Posterior cingulate gyrus (tissue), 11 donors: ENCODE measurements at places on chromosomes 7 and 10.

- DNase-seq, result peak; percentile 86
Measured at GRCh38 chr10:124680675-124681074, 63.5 kb downstream of the FAM53B start.

GRCh38 chr7:80481196-80481884 lies 30.5 kb downstream of the GNAT3 start:
- no peak for DNase-seq

DNA sequence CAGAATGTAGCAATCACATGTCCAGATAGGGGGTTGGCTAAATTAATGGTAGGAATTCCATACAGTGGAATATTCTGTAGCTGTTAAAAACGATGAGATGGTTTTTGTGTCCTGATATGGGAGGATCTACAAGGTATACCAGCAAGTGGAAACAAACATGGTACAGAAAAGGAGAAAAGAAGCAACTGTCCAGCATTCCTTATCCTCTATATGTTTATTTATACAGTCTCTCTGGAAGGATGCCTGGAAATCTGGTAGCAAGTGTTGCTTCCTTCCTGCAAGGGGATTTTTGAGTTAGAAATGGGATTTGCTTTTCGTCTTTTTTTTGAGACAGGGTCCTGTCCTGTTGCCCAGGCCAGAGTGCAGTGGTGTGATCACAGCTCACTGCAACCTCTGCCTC lies 19.3 kb downstream of the IL15RA start:
- DNase-seq, result no peak

DNA sequence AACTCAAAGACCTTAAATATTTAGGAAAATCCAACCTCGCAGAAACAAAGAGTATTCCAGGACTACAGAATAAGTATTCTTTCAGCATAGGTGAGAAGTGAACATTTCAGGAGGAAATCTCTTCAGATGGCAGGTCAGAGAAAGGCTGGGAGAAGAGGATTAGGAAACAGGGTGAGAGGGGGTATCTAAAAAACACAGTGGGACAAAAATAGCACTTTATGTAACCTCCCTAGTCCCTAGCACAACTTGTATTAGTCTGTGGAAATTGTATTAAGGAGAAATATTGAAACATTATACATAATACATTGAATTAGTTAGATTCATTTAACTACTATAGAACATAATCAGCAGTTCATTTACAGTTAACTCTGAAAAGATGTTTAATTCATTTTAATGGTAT lies 192.3 kb downstream of the CACNB2 start:
- DNase-seq, result no peak

DNA sequence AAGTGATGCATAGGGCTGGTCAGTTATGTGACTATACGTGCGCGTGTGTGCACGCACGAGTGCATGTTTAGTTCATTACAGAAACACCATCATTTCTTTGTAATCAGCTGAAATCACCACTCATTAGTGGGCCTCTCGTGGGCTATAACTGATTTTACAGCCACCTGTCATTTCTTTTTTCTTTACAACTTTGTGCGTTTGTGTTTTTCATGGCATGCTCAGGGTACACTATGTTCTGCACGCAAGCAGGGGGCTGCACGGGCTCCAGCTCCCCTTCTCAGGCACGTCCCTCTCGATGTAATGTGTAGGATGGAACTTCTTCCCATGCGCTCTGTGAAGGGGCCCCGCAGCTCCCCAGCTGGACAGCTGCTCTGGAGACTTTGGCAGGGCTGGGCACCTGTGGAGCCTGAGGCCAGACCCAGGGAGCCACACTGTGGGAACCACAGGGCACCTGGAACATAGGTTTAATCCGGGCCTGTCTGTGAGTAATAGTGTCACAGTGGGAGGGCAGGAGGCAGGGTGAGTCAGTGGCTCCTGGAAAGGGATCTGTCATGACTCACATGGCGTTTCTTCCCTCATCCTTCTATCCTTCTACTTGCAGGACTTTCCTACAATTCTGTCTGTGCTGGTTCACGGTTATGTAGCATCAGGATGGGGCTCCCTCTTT lies 4.9 kb downstream of the GCK start:
- DNase-seq, result no peak

DNA sequence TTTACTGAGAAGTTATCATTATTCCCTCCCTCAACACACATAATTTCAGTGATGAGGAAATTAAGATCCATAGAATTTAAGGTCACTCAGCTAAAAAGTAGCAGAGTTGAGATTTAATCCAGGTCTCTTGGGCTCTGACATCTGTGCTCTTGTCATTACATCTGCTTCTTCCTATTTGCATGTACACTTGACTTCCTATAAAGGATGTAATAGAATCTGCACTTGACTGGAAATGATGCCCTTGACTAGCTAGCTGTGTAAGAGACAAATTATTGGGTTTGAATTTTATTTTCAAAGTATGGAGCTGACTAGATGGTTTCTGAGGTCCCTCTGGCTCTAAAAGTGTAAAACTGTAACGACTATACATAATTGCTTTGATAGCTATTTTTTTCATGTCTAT lies 59.5 kb downstream of the AGK start:
- DNase-seq, result no peak

GRCh38 chr7:22990588-22990949 lies 23.4 kb downstream of the HYCC1 start:
- DNase-seq, result no peak

DNA sequence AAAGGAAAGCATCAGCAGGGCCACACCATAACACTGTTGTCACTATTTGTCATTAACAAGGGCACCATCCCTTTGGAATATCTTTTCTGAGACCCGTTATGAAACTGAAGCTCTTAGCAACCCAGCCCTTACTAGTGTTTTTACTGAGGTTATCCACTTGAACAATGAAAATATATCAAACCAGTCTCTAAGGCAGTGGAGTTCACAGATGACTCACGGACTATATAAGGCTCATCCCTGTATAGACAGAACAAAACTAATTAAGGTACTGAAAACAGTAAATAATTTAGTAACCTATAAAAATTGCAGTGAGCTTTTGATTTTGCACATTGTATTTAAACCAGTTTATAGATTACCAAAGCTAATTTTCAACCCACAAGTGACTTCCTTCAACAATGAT lies 196.0 kb downstream of the ELAPOR2 start:
- DNase-seq, result no peak

DNA sequence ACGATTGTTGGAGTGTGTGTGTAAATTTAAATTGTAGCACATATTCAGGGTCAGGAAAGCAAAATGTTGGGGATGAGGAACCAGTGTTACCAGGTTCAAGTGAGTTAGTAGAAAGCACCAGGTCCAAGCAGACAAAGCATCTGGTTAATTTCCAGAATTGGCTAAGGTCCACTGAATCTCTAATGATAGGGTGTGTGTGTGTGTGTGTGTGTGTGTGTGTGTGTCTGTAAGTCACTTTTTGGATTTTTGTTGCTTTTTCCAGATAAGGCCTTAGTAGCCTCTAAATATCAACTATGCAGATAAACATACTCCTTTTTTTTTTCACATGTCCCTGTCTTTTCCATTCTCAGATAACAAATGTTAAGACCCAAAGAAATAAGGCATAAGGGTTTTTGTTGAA lies 36.6 kb upstream of the FMC1 start:
- DNase-seq, result no peak

GRCh38 chr7:27367933-27368549 lies 125.4 kb downstream of the EVX1 start:
- no peak for DNase-seq

DNA sequence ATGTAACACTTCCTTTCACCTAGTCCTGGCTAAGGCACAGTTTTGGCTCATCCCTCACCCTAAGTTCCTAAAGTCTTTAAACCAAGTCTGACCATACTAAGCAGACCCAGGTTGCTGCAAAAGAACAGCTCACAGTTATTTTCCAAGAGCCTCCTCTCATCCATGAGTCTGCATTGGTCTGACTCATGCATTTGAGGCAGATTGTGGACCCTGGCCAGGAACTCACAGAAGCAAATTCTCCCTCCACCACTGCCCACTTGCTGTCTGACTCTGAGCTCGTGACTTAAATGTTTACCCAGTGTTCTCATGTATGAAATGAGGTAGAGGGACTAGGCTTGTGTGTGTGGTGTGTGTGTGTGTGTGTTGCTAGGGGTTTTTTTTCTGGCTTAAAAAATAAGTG lies 1272.8 kb downstream of the TYW1 start:
- DNase-seq, result peak; percentile 77

DNA sequence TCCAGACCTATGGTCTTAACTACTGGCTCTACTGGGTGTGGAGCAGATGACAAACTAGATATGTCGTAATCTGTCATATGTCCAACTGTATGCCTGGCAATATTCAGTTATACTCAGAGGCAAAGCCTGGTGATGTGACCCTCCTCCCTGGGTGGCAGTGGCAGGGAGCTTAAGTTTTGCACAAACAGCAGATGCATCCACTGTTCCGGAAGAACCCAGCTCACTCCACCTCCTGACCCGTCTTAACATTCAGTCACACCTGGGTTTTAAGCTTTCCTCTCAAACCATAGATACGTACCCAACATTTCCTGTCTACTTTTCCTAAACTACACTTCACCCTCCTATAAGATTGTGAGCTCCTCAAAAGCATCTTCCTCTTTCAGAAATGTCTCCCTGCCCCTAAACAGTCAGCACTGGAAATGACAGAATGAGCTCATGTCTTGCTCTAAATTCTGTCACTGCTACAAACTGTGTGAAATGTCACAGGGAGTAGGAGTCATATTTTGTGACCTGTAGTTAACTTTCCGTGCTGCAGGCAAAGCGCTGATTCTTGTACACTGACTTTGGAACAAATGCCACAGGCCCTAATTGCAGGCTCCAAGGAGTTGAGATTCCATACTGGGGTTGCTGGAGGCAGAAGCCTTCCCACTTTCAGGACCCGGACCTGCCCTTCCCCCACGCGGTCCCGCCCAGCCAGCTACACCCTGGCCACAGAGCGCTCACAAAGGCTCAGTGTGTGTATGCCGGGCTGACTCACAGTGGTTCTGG lies 23.9 kb downstream of the SCD start:
- DNase-seq, result peak; percentile 76

DNA sequence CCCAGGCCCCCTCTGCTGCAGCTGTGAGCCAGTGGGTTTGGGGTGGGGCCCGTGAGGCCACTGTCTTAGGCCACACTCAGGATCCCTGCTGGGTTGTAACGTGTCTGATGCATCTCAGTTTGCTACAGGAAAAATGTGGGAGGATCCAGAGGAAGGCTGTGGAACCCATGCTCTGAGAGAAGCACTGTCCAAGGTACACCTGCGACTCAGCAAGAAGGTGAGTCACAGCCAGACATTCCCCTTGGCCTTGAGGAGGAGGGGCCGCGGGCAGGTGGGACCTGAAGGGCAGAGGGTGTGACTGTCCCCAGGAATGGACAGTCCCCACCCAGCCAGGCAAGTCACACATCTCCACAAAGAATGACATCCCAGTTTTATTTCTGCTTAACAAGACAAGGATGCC lies 27.8 kb upstream of the C10orf120 start:
- DNase-seq, result no peak

GRCh38 chr10:59362144-59362958 lies at the start of gene FAM13C:
Gene FAM13C (minus strand): TSS chr10:59362549. CDS start chr10:59362460, 89 bp downstream.
- peak; percentile 94 for DNase-seq

GRCh38 chr10:124030492-124031110 lies 62.8 kb downstream of the CHST15 start:
- DNase-seq, result no peak

- no peak for DNase-seq
Measured at GRCh38 chr10:112799726-112800510, 150.1 kb upstream of the TCF7L2 start.

GRCh38 chr10:97718178-97718577 lies 4.6 kb downstream of the MARVELD1 start:
- peak; percentile 58 for DNase-seq

DNA sequence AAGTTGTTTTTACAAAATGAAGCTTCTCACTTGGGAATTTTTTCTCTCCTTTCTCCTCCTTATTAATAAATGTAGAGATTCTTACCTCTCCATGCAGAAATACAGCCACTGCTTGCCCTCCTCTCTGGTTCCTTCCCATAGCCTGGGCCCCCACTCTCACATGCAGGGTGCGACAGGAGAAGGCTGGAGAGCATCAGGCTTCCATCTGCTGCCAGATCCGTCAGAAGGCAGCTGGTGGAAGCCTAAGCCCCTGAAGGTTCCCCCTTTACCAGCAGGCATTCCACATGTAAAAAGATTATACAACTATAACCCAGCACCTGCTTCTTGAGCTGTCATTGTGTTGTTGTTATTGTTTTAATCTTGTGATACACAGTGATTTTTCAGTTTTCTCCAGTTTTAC lies 314.2 kb downstream of the LHFPL3 start:
- no peak for DNase-seq

DNA sequence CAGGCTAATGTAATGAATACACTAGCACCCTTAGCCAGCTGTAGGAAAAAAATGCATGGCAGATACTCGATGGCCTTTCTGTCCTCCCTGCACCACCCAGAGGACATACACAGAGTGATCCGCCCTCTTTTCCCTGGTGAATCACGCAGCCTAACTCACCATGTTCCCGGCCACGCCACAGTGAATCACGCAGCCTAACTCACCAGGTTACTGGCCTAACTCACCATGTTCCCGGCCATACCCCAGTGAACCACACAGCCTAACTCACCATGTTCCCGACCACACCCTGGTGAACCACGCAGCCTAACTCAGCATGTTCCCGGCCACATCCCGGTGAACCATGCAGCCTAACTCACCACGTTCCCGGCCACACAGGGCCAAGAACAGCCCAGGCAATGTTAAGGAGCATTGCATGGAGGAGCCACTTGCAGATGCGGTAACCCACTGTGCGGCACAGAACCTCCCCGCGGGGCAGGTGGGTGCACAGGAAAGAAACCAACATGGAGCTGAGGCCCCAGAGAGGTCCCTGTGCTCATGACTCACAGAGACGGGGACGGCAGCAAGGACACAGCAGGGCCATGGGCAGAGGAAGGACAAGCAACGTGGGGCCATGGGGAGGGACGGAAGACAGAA lies 508.5 kb downstream of the DNAJB6 start:
- DNase-seq, result no peak

- no peak for DNase-seq
Measured at GRCh38 chr10:84477398-84478128, 149.2 kb downstream of the CCSER2 start.

DNA sequence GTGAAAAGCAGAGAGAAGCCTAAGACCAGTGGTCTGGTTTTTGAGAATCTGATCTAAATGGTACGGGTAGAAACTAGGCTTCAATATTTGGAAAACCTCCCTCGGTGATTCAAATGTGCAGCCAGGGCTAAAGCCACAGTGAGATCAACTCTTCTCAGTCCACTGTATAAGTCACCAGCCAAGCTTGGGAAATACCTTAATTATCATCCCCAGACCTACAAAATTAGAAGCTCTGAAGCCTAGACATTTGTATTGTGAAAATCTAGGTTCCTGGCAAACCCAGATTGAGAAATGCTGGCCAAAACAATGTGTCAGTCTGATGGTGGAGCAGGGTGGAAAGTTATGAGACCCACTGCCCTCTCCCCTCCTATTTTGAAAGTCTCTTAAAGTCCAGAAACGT lies 131.7 kb downstream of the DGKI start:
- DNase-seq, result no peak

DNA sequence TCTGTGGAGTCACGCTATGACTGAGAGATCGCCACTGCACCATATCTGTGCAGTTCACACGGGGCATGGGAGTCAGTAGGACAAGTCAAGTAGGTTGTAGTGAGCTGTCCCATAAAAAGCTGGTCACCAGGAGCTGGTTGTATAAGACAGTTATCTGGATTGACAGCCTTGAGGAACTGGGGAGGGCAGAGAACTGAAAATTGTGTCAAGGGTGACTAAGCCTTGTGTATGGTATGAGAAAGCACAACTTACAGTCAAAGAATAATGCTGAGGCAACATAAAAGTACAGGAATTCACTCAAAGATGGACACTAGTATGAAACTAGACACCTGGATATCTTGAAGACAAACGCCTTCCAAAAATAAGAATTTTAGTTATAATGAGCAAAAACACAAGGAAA lies 564.9 kb downstream of the POM121L12 start:
- DNase-seq, result no peak
